ENCODE measurements at places on chromosomes 1 and 21. TPM values are rescaled to one million over a fixed set of nuclear protein-coding genes. Genes with fewer than 3 reads are reported as not detected.

DNA sequence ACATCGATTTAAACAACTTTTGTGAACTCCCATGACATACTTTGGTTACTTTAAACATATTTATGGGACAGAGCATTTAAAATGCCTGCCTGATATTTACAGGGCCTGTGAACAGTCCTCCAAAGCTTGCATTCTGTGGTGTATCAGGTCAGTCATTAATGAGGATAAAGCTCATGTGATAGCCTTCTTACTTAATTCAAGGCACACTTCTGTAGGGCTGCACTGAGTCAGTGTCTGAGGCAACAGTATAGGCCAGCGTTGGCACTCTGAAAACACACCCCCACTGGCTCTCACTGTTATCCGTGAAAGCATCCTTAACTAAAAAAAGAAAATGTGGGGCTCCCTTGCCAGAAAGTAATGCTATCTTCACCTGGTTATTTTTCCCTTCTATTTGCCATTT lies 200.0 kb downstream of the NFIA start:
- no peak for DNase-seq

Gene VANGL2
- 1.1 TPM for total RNA-seq

GRCh38 chr1:8348047-8348776 lies 30.3 kb downstream of the SLC45A1 start:
- DNase-seq: no peak

Gene CYP4A11
- total RNA-seq: not detected

DNA sequence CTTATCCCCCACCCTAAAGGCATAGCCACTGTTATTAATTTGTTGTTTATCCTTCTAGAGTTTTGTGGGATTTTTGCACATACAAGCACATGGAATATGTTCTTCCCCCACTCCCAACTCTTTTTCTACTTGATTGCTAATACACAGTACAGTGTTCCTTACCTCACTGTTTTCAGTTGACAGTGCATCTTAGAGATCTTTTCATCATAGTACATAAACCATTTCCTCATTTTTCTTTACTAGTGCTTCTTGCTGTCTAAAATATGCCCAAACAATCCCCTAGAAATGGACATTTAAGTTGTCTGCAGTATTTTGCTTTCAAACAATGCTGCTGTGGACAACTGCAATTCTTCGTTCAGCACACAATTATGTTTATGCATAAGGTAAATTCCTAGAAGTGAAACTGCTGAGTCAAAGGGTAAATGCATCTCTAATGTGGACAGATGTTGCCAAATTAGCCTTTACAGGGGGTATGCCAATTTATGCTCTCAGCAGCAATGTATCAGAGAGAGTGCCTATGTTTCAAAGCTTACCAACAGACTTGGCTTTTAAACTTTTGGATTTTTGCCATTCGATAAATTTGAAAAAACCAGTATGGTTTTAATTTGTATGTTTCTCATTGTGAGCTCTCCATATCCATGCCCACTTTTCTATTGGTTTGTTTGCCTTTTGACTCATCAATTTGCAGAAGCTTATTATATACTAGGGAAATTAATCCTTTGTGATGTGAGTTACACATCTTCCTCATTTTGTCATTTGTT lies 132.6 kb downstream of the MRPS6 start:
- no peak for DNase-seq

GRCh38 chr21:25341981-25342380 lies 265.3 kb downstream of the MRPL39 start:
- no peak for DNase-seq

DNA sequence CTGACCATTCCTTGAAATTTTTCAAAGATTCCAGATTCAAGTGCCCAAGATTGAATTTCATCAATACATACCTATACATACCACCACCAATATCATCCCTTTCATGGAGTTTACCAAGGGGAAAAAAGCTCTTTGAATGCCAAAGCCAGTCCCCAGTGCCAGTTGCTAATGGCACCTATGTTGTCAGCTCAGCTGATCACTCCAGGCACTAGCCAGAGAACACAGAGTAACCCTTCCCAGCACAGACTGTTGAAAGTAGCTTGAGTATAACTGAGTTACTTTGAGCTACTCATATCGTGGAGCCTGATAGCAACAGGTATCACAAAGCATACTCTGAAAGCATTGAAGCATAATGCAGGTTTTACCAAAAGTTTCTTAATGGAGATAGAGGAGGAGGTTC lies 133.9 kb upstream of the NFIA start:
- no peak for DNase-seq

GRCh38 chr1:188240772-188241406 lies 1412.1 kb downstream of the PLA2G4A start:
- DNase-seq: no peak

Gene PLA2G4A
- 2.0 TPM for total RNA-seq

DNA sequence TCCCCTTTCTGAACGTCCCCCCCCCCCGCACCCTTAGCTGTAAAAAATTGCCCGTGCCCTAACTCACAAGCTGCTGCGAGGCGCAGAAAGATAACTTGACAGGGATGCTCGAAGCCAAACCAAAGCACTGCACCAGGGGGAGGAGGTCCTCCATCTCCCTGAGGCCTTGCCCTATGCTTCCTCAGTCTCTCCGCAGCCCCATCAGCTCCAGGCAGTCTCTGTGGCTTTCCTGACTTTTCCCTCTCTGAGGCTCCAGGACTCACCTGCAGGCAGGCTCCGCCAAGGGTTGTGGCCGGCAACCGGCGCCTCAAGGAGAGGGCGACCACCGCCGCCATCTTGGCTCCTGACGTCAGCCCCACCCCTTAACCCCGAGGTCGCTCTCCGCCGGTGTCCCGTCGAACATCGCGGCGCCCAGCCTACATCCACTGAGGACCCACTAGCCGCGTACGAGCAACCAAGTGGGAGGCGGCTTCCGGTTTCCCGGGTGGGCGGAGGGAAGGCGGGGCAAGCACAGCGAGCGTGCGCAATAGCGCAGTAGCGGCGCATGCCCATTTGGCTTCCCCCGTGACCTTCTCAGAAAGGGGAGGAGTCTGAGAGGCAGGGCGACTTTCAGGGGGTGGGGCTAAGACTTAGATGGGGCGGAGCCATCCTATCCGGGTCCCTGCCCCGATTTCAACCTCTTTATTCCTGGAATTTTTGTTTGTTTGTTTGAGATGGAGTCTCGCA lies at the start of gene SDHB:
TSS of gene SDHB (minus strand) at position 348 of the 726 bp plus-strand sequence. CDS start at position 335, 13 bp downstream.
- DNase-seq: peak; percentile 87

DNA sequence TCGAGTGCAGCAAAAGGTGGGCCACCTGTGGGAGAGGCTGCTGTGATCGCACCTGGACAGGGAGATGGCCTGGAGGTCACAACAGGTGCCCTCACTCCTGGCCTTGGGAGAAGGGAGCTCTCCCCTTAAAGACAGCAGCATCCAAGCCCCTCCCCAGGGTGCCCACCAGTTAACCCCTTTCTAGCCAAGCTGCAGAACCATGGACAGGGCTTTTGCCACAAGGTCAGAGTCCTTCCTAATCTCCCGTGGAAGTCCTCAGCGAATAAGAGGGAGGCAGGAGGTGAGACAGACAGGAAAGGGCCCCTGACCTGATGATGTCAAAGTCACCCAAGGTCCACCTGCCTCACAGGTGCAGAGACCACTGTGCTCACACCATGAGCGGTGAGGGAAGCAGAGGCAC lies 1.7 kb downstream of the CNTN2 start:
- no peak for DNase-seq

- no peak for DNase-seq
Measured at GRCh38 chr21:37412603-37413360, 46.2 kb downstream of the DYRK1A start.

DNA sequence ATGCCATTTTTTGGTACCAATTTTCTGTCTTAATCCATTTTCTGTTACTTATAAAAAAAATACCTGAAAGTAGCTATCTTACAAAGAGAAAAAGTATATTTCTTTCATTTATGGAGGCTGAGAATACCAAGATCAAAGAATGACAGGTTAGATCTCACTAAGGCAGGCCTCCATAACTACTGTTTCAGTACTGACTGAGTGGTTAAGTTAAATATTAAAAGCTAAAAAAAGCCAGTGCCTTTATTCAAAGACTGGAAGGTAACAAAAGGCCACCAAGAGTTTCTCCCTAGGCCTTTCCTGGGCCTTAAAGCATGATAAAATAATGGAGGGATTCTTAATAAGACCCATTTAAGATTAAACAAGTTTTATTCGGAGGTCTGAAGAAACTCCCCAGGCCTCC lies 687.7 kb upstream of the ADGRL4 start:
- no peak for DNase-seq

- no peak for DNase-seq
Measured at GRCh38 chr21:46429754-46430681, 28.7 kb upstream of the DIP2A start.
